ENCODE measurements at places on chromosomes 7 and 10. TPM values are rescaled to one million over a fixed set of nuclear protein-coding genes. Genes with fewer than 3 reads are reported as not detected.
A peak's percentile ranks its signal among the peaks of the same experiment; 100 is the strongest.

- DNase-seq, result no peak
Measured at GRCh38 chr7:6398943-6399342, 48.8 kb downstream of the DAGLB start.

DNA sequence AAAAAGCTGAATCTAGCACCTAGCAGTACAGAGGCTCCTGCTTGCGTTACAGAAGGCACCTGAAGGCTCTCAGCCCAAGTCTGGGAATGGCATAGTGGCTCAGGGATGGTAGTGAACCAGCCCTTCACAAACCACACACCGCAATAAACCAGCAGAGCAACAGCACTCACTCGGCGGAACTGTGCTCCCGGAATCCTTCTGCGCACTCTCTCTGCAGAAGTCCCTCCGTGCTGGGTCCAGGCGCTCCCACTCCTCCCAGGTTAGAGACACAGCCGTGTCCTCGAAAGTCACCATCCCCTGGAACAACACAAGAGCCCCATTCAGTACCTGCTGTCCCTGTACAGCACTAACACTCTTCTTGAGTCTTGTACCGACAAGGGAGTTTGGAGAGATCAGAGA lies 1.5 kb downstream of the ZNF394 start:
- no peak for DNase-seq

GRCh38 chr7:38950309-38950708 lies 27.4 kb upstream of the POU6F2 start:
- no peak for DNase-seq

DNA sequence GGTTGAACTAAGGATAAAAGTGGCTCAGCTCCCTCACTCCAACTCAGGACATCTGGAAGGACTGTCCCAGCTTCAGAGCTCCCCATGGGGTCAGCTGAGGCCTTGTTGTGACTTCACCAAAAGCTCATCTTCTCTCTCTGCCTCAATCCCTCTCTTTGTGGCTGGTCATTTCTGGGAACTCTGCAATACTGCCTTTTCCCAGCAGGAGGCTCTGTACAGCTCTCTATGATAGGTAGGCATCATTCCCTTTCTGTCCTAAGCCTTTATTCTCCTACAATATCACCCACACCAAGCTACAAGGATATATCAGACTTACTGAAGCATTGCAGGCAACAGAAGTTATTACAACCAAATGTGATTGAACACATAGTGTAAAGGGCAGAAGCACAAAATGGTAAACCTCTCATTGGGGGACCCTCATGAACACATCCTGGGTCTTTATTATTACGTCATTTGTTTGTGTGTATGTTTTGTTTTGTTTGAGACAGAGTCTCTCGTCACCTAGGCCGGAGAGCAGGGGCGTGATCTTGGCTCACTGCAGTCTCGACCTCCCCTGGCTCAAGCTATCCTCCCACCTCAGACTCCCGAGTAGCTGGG lies 36.7 kb upstream of the PRPS1L1 start:
- DNase-seq, result peak; percentile 45

- DNase-seq, result no peak
Measured at GRCh38 chr7:123581162-123581459, 20.5 kb upstream of the ASB15 start.

DNA sequence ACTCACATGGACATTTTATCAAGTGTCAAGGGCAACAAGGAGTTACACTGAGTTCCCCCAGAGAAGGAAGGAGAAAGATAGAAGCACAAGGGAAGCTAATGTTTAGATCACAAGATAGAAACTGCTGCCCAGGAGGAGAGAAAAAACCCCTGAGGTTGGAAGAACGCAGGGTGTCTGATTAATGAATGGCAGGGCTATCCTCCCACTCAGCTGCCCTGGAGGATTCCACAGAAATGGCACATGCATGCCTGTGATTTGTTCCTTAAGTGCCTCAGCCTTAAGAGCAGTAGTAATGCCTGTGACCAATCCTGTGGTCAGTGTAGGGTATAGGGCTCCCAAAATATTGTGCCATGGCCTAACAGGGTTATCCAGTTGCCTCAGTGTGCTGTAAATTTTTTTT lies 20.2 kb downstream of the DNAJB9 start:
- DNase-seq, result no peak

- DNase-seq, result no peak
Measured at GRCh38 chr10:9076066-9076465, 1021.6 kb downstream of the GATA3 start.

DNA sequence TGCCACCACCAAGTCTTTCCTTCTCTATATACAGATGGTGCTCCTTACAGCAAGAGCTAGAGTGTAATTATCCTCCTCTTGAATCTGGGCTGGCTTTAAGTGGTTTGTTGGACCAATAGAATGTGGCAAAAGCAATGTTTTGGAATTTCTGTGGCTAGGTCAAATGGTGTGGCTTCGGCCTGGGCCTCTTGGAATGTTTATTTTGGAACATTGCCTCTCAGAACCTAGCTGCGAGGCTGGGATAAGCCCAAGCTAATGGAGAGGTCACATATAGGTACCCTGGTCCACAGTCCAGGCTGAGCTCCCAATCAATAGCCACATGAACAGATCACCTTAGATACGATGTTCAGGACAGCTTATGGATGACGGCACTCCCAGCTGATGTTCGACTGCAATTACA lies 556.7 kb downstream of the TYW1 start:
- no peak for DNase-seq

GRCh38 chr10:122656308-122656705 lies 43.3 kb downstream of the C10orf120 start:
- DNase-seq, result no peak

DNA sequence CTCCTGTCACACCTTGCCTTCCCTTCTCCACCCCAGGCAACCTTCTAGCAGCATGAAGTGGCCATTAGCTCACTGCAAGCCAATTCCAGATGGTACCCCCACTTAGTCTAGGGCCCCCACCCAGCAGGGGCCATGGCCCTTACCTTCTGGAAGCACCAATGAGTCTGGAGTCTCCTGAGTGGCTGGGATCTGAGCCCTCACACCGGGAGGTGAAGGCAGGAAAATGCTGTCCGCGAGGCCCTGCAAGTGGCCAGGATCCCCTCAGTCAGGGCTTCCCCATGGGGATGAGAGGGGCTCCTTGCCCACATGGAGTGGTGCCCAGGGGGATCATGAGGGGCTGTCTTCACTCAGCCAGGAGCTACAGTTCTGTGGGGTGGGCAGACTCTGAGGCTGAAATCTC lies 4.6 kb downstream of the AQP1 start:
- DNase-seq, result no peak

GRCh38 chr10:24197263-24197662 lies 11.7 kb upstream of the KIAA1217 start:
- DNase-seq, result no peak

Gene TSPAN33
- total RNA-seq, result 0.82 TPM
